Right atrium auricular region (tissue), 2 donors: ENCODE measurements at places on chromosomes 12 and 14. TPM values are rescaled to one million over a fixed set of nuclear protein-coding genes. Genes with fewer than 3 reads are reported as not detected.

GRCh38 chr14:24535737-24536136 lies 27.7 kb upstream of the CMA1 start:
- no peak for DNase-seq

BICDL1 gene
- total RNA-seq: 9.8 TPM

DNA sequence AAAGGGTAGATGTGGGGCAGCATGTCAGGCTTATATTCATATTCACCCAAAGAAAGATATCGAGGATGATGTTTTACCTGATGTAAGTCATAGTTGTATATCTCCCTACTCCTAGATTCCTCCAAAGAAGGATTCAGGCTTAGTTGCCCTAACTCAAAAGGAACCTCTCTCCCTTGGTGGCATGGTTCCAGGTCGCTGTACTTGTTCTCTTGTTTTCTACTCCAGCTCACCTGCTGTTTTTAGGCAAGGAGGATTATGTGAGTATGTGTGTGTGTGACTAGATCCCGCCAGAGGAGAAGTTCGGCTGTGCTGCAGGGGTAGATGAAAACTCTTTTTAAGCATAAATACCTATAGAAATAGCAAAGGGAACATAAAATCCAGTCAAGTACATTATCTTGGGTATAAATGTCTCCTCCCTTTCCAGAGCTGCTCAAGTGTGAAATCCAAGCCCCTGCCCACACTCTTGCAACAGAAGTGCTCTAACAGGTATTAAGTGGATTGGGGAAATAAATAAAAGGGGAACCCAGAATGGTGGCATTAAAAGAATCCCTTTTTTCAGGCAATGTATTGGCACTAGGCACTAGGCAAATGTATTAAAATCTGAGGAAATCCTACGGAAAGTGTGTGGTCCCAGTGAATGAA lies 375.7 kb downstream of the ZFP36L1 start:
- DNase-seq: no peak

DNA sequence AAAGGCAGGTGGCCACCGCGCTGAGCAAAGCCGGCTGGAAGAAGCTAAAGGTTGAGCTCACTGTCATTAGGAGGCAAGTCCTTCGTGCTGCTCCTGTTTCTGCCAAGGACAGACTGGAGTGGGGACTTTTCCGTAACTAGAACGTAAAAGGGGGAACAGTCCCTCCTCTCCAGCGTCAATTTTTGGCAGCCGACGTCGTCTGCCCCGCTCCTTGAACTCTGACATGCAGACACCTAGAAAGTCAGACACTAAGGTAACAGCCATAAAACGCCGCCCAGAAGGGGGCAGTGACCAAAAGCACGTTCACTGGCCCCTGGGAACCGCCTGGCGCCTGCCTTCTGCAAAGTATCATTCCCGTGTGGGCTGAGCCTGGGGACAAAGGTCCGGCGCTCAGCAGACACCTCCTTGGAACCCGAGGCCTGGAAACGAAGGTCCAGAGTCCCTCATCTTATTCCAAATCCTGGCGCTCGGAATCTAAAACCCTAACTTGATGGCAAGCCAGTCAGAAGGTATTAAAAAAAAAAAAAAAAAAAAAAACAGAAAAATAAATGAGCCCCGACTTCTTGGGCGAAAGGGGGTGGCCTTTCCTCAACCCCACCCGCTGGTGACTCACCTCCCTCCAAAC lies 1.1 kb upstream of the LRP1 start:
- peak; percentile 81 for DNase-seq

- no peak for DNase-seq
Measured at GRCh38 chr12:2108975-2109671, 56.3 kb downstream of the CACNA1C start.

DNA sequence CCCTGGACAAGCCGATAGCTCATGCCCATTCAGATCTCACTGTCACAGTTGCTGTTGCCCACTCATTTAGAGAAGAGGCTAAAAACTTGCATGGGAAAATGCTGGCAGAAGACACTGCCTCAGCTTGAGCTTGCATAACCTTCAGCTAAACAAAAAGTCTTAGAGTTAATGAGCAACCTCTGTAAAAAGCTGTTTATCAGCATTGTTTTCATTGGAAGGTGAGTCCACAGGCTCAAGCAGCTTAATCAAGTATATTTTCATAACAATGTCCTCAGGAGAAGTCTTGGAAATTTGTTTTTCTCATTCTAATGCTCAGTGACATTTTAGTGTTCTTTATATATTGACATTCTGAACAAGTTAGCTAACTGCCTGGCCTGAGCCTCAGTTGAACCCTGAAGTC lies 872.9 kb downstream of the TMTC2 start:
- DNase-seq: no peak

- peak; percentile 90 for DNase-seq
Measured at GRCh38 chr12:14256555-14257169, 108.8 kb upstream of the ATF7IP start.

GRCh38 chr12:71972441-71973074 lies 33.9 kb downstream of the TPH2 start:
- DNase-seq: no peak

SERPINA12 gene
- total RNA-seq: not detected

DNA sequence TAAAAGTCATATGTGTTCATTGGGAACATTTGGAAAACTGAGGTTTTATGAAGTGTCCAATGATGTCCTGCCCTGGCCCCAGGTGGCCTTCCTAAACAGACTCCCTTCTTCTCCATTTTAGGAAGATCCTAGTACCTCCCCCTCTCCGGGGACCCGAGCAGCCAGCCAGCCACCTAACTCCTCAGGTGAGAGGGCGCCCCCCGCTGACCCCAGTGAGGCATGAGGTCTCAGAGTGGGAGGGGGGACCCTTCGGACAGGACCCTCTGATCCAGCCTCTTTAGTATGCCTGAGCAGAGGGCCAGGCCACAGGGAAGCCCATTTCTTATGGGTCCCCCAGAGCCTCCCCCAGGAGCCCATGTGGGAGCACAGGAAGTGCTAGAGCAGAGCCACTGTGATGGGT lies 23.7 kb downstream of the DEGS2 start:
- no peak for DNase-seq

- DNase-seq: no peak
Measured at GRCh38 chr14:74472601-74473000, 20.5 kb downstream of the NPC2 start.

DNA sequence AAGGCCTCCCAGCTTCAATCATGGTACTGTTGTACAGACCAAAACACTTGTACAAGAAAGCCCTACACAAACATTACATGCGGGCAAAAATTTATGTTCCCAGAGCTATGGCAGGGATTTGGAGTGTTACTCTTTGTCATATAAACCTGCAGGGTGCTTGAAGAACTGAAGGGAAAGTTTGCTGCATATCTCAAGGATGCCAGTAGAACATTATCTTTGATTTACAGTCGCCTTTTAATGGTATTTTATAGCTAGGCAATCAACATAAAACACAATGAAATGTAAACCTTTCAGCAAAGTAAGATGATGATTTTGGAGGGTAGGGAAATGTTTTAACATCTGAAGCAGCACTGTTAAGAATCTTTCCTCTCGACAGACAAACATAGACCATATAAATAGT lies 305.6 kb downstream of the KCNH5 start:
- no peak for DNase-seq

EFS gene
- 6.3 TPM for total RNA-seq

GRCh38 chr14:99560922-99561683 lies 42.9 kb downstream of the CCDC85C start:
- no peak for DNase-seq

GRCh38 chr12:109818905-109819500 lies 14.2 kb downstream of the TRPV4 start:
- no peak for DNase-seq

- DNase-seq: no peak
Measured at GRCh38 chr14:56271970-56272369, 153.8 kb downstream of the PELI2 start.

DNA sequence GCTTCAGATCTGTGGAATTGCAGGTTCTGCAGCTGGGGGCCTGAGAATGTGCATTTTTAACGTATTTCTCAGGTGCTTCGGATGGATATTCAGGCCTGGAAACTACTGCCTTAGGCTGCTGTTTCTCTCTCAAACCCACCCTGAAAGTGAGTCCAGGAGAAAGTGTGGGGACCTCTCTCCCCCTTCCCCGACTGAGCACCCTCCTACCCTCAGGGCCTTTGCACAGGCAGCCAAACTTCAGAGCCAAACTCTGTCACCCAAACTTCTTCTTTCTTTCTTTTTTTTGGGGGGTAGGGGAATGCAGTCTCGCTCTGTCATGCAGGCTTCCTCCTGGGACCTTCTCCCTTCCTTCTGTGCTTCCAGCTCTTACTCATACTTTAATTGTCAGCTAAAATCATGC lies 82.4 kb upstream of the FBXO21 start:
- DNase-seq: no peak

DNA sequence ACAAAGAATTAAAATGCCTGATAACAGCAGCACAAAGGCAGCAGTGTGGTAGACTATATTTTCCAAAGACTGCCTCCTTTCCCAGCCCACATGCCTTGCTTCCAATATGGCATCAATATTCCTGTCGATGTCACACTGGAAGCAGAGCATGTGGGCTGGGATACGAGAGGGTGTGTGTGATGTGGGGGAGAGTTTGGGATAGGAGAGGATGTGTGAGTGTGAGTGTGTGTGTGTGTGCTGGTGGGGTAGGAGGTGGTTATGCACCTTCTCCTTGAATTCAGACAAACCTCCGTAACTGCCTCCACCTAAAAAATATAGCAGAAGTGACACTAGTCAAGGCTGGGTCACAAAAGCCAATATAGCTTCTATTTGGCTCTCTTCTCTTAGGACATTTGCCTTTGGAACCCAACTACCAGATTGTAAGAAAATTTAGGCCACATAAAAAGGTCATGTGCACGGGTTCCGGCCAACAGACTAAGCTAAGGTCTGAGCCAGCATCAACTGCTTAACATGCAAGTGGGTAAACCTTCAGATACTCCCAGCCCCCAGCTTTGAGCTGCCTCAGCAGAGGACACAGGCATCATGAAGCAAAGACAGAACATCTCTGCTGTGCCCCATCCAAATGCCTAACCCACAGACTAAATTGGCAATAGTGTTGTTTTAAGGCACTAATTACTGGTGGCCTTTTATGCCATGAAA lies 29.5 kb downstream of the SPPL3 start:
- DNase-seq: no peak

GRCh38 chr12:104921340-104921739 lies 36.8 kb downstream of the SLC41A2 start:
- no peak for DNase-seq

GALNT8 gene
- 3.8 TPM for total RNA-seq

DNA sequence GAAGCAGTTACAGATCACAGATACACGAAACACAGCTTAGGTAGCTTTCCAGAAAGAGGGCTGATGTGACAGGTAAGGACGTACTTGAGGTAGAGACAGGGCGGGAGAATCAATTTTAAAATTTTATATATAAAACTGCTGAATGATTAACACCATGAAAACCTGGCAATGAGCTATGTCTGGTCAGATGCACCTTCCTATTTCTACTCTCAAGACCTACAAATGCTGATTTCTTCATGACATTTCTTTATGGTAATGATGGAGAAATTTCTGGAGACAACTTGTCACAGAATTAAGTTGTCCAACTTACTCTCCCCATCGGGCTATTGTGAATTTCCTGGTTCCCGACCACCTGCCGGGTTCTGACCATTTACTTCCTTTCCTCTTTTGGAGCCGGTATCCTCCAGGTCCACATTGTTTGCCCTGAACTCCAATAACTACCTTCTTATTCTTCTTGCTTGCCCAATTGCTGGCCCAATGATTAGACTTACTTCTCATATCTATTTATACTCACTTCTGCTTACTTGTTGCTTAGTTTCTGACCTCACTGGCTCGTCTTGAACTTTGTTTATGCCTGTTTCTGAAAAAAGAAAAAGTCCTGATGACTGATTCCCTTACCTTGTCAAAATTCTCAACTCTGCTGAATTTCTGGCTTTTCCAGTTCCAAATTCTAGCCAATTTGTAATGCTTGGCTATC lies 12.8 kb upstream of the ATP2B1 start:
- DNase-seq: no peak

GRCh38 chr12:93154753-93155480 lies 222.8 kb upstream of the NUDT4 start:
- DNase-seq: no peak

- DNase-seq: no peak
Measured at GRCh38 chr12:131749618-131750315, 38.9 kb downstream of the SFSWAP start.

DNA sequence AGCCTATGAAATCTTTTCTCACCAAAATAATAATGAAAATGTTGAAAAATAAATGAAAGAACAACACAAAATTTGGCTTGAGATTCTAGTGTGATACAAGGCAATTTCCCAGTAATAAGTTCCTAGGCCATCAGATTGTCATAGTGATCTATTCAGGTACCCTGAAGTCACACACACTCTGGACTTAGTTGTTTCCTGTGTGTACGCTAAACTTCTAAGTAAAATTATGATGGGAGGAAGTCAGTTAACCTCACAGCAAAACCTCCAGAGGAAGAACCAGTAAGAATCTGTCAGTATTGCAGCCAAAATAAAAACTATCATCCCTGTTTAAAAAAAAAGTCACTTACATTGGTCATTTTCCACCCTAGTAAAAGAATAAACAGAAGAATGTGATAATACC lies 81.9 kb downstream of the DBX2 start:
- no peak for DNase-seq

DNA sequence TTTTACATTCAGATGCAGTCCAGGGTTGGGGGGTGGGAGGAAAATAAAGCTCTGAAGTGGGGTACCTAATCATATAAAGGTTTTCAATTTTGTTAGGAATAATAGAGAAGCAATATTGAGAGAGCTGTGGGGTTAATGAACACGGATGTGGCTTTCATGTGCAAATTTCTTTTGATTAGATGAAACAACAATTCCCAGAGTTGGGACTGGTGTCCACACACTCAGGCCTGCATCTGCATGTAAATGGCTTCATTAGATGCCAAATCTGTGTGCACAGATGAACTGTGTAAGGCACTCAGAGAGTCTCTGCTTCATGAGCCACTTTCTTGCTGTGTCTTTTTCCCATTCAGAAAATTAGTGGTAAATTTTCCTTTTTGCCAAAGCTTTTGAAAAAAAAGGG lies 377.1 kb upstream of the NOVA1 start:
- no peak for DNase-seq

- no peak for DNase-seq
Measured at GRCh38 chr12:132199101-132199500, 54.8 kb downstream of the NOC4L start.

DNA sequence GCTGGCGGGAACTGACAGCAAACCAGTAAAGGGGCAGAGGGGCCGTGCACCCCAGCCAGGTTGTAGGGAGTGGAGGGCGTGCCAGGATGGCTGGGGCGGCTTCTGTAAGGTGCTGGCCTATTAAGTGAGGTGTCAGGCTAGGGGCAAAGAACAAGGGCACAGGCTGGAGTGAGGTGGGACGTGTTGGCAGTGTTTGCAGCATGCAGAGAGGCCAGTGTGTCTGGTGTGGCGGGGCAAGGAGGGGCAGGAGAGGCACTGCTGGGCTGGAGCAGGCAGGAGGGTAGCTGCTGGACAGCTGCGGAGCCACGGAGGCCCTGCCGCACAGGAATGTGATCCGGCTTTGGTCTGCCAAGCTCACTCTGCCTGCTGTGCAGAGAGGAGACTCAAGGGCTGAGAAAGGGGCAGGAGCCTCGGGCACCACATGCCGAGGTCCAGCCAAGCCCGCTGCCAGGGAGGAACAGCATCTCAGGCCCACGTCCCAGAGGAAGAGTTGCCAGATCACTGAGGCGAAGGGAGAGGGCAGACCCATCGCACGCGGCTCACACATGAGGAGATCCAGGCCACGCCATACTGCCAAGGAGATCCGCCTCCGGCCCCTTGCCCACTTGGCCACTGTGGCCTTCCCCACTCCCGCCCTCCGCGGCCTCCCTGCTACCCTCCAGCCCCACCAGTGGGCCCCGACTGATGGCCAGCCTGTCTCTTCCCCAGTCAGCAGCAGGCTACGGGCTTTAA lies 46.8 kb downstream of the AMN start:
- DNase-seq: no peak

GRCh38 chr12:71872401-71872800 lies 32.8 kb downstream of the TBC1D15 start:
- DNase-seq: no peak
